ENCODE measurements at places on chromosomes 11 and 22.

DNA sequence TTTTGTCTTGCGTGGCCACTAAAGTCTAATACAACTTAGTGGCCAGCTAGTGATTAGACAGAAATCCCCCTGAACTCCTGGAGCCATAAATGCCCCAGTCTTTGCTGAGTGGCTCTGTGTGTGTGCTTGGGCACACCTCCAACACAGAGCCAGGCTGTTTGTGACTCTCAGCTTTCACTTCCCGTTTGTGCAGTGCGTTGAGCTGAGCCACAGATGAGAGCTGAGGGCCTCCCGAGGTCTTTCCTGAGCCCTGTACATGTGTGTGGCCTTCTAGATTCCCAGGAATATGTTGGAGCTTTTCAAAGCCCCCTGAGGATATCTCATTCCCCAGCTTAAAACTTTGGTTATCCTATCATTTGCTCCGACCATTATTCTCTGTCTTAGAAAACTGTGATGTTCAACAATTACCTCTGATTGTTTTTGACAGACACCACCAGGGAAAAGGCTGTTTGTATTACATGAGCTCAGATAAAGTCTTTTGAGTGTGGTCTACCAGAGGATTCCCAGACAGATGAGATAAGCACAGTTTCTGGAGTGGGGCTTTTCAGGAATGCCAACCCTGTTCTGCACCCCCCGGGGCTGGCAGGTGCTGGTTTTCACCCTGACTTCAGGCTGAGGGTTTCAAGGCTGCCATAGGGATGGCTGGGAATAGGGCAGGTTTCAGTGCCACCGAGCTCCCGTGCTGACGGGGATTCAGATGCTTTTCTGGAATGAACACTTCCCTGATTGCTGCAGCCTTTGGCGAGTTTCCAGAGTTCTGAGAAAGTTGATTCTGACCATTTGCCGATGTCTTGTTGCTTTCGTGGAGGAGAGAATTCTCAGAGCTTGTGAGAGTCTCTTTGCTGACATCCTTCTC lies 23.8 kb downstream of the IGHMBP2 start:
- DNase-seq, result no peak

DNA sequence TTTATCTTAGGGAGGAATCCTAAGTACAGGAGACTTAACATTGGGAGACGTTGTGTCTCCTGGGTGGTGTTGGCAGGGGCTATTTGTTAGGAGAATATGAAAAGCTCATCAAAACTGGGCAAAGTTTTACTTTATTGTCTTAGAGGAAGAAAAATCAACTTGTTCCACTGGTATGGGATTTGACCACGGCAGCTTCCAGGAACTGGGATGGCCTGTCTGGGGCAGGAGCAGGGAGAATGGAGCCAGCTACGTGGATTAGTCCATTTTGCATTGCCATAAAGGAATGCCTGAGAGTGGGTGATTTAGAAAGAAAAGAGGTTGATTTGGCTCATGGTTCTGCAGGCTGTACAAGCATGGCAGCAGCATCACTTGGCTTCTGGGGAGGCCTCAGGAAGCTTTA lies 198.4 kb downstream of the ADAMTS15 start:
- DNase-seq, result no peak

- DNase-seq, result no peak
These were observed 100.8 kb downstream of the TP53I11 start for GRCh38 chr11:44849922-44850321.

DNA sequence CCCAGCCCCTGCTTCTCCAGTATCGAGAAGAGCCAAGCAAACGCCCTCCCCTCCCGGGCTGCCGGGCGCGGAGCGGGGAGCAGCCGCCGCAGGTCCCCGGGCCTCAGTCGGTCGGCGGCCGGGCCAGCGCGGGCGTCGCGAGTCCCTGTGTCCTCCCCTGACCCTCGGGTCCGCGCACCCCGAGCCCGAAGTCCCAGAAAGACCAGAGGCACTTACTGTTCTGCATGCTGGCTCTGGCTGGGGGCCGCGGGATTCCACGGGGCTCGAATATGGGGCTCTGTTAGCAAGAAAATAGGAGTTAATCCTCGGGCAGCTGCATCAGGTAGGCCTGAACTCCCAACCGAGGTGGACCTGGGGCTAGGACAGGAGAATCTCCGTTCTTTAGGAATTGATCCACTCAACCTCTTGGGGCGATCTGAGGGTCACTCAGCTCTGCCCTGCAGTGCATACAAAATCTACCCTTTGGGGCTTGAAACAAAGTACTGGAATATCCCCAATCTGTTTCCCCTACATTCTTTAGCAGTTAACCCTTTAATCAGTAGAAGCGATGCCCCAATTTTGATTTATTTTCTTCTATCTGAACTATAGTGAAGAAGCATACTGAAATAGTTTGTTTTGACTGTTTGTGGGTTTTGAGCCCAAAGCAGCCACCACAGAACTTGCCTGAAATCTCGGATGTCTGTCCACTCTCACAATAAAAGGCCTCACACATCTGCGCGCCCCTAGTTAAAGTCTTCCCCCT lies 4.8 kb downstream of the PAX6 start:
- no peak for DNase-seq

DNA sequence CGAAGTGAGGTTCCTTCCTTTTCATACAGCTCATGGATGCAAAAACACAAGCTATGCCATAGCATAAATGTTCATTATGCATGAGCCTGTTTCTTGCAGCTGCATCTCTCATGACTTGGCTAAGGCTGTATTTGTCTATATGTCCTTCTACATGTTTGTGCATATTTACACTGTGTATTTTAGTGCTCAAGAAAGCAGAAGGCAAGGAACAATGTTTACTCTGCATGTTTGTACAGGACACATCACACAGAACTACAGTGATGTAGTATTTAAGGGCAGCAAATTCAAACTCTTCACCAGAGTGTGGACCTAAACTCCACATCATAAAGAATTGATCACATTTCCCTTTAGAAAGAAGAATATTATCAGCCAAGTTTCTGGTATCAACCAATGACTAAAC lies 170.3 kb downstream of the CADM1 start:
- no peak for DNase-seq

- DNase-seq, result no peak
These were observed 14.0 kb upstream of the ACR start for GRCh38 chr22:50723991-50724390.

DNA sequence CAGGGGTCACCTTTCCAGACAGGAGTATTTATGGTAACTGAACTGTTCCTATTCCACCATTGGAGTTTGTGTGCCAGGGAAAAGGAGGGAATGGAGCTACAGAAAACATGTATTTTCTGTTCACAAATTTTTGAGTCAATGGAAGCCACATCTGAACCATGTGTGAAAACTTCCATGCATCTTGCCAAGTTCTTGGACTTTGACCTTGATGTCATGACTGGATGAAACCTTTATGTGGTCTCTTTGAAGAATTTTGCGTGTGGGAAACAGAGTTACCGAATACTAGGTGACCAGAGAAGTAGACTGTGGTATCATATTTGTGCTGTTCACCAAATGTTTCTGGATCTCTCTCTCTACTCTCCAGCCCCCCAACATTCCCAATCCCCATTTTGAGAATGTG lies 104.8 kb downstream of the CD44 start:
- no peak for DNase-seq

- DNase-seq, result peak; percentile 43
These were observed 31.9 kb downstream of the OTOG start for GRCh38 chr11:17578958-17579357.

GRCh38 chr11:27722953-27723344 lies 22.7 kb upstream of the BDNF start:
- no peak for DNase-seq

GRCh38 chr11:87374038-87374807 lies 336.5 kb downstream of the TMEM135 start:
- no peak for DNase-seq

GRCh38 chr11:110858547-110858921 lies 146.3 kb upstream of the ARHGAP20 start:
- peak; percentile 80 for DNase-seq

- DNase-seq, result no peak
These were observed 165.5 kb upstream of the C11orf58 start for GRCh38 chr11:16572945-16573344.

DNA sequence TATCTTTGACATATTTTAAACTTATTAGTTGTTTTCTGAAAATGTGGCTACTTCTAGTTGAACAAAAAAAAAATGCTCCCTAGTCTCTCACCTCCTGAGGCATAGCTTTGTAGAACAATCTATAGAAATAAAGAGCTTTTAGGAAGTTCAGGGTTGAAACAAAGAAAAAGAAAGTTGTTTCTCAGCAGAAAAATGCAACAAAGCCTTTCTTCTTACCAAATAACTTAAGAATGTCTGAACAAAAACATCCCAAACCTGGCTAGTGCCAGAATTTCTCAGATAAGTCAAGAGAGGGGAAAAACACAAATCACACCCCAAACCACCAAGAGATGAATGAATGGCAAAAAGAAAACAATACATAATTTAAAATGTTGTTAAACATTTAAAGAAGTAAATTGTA lies 114.1 kb downstream of the MAML2 start:
- no peak for DNase-seq

DNA sequence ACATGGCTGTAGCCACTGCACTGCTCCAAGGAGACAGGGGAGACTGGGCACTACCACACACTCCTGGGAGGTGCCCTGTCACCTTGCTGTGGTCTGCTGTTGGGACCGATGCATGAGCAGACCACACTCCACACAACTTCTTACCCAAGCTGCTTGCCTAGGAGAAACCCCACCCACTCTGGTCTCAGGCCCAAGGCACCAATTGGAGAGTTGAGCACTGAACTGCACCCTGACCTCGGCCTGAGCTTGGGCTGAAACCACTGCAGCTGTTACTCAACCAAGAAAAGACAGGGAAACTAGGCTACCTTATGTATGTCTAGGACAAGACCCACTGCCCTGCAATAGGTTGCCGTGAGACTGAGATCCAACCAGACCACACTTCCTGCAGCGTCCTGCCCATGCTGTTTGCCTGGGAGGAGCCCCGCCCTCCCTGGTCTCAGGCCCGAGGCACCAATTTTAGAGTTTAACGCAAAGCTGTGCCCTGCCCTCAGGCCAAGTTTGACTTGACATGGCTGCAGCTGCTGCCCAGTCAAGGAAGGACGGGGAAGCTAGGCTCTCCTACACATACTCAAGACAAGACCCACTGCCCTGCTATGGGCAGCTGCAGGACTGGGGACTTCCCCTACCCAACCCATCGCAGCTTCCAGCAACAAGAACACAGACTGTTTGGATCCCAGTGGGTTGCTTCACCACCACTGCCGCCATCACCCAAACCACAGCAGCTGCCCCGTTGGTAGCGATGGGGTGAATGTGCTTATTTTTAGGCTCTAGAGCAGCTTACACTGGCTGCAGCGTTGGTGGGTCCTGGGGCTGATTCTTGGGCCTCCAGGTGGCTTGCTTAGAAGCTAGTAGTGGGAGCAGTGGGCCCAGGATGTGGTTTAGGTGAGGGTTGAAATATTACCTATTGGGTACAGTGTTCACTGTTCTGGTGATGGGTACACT lies 66.8 kb downstream of the BRD1 start:
- DNase-seq, result no peak

GRCh38 chr11:104738208-104738607 lies 160.1 kb downstream of the CASP12 start:
- DNase-seq, result no peak

DNA sequence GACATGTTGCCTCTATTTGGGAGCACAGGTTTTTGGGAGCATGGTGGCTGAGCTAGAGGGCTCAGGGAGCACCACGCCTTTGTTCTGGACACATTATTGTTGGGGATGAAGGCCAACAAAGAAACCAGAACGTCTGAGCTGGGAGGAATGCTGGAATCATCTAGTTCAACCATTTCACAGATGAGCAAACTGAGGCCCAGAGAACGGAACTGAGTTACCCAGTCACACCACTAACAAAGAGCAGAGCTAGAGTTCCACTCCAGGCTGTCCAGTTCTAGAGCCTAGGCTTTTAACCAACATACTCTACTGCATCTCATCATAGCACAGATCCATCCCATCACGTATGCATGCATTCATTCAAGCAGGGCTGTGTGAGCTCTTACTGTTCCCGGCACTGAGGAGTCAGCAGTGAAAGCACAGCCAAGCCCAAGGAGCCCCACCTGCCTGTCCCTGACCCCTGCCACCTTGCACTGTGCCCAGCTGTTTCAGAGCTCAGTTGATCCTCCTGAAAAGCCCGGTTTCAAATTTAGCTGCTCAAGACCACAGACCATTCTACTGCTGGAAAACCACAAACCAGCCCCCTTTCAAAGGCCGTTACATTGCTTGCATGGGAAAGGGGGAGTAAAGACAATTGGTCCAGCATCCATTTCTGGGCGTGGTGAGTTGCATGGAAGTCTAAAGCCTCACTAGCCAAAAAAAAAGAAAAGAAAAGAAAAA lies 16.9 kb upstream of the TCF20 start:
- DNase-seq, result no peak

DNA sequence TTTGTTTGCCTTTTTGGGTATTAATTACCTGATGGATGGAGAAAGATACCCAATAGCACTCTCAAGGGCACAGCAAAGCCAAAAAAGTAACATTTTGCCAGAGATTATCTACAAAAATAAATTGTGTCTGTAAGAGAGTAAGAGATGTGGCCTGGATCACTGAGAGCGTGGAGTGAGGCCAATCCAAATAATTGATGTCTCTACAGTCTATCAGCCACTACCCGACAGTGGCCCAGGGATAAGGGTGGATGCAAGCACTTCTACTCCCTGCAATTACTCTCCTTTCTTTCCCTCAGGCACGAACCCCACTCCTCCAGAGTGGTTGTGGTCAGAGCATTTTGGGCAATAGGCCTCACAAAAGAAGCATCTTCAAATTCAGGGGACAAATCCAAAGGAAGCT lies 92.3 kb upstream of the ZC3H12C start:
- no peak for DNase-seq

DNA sequence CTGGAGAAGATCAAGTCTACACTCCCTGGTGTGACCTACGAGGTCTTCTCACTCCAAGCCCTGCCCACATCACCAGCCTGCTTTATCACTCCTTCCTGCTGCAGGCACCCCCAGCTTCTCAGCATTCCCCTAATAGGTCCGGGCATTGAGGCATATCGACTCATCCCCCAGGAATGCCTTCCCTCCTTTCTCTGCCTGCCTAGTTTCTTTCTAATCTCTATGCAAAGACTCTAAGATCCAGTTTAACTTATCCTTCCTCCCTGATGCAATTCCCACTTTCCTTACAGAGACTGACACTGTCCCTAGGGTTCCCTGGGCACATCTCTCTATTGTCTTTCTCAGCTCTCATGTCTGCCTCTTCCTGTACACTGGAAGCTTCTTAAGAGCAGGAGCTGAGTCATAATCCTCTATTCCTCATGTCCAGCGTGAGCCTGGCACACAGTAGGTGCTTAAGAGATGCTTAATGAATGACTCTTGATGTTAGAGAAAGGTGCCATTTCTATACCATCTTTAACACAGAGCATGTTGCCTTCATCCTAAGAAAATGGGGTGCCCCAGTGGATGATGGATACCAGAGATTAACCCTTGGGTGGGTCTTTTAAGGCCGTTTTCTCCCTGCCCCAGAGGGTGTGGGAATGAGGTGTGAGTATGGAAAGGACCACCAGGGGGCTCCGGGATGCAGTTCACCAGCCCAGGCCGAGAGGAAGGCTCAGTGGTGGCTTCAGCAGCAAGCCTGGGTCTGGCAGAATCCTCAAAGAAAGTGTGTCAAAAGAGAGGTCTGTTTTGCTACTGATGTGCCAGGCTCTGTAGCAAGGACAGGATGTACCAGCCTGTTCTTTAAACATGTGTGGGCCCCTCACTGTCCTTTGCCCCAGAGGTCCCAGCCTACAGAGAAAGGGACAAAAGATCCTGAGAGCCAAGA lies 34.7 kb downstream of the PARVA start:
- DNase-seq, result no peak

GRCh38 chr11:1892116-1892515 lies 421 bp upstream of the PRR33 start:
- no peak for DNase-seq

GRCh38 chr22:48245196-48245485 lies 1482.7 kb downstream of the TBC1D22A start:
- DNase-seq, result no peak

- no peak for DNase-seq
These were observed 20.7 kb downstream of the SYT9 start for GRCh38 chr11:7272373-7272772.

GRCh38 chr11:62054484-62055121 lies 69.2 kb upstream of the INCENP start:
- no peak for DNase-seq

All from suprapubic skin (tissue), 4 donors.